Activated T-helper 17 cell treated with anti-CD3 and anti-CD28 coated beads, Interleukin-2, amount 50 U/mL, for 72 hours (primary cell): ENCODE measurements at places on chromosomes 6 and 20. TPM values are rescaled to one million over a fixed set of nuclear protein-coding genes. Genes with fewer than 3 reads are reported as not detected.

DNA sequence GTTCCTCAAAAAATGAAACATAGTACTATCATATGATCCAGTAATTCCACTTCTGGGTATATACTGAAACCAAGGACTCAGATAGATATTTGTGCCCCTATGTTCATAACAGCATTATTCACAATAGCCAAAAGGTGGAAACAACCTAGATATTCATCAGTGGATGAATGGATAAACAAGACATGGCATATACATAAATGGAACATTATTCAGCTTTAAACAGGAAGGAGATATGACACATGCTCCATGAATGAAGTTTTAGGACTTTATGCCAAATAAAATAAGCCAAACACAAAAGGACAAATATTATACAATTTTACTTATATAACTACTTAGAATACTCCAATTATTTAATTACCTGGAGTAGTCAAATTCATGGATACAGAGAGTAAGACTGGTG is 16.4 kb downstream of the PLCB1 start:
- no peak overlapping the region for H3K4me3 ChIP-seq
- no peaks in the 10 kb centered on the region for H3K36me3 ChIP-seq
- ATAC-seq, result no peak
- H3K27me3 ChIP-seq, result no peaks in the 10 kb centered on the region
- no peak overlapping the region for H3K27ac ChIP-seq

GRCh38 chr6:92267335-92267734 is 1152.0 kb downstream of the EPHA7 start:
- H3K36me3 ChIP-seq, result no peaks in the 10 kb centered on the region
- ATAC-seq, result no peak
- no peaks in the 10 kb centered on the region for H3K27me3 ChIP-seq
- no peak overlapping the region for H3K27ac ChIP-seq
- no peaks in the 10 kb centered on the region for H3K4me1 ChIP-seq

GRCh38 chr6:145405006-145405551 is 330.2 kb downstream of the EPM2A start:
- no peaks in the 10 kb centered on the region for H3K4me1 ChIP-seq
- H3K36me3 ChIP-seq, result no peaks in the 10 kb centered on the region
- no peak for ATAC-seq
- peaks cover 8% of the 10 kb centered on the region for H3K27me3 ChIP-seq

DNA sequence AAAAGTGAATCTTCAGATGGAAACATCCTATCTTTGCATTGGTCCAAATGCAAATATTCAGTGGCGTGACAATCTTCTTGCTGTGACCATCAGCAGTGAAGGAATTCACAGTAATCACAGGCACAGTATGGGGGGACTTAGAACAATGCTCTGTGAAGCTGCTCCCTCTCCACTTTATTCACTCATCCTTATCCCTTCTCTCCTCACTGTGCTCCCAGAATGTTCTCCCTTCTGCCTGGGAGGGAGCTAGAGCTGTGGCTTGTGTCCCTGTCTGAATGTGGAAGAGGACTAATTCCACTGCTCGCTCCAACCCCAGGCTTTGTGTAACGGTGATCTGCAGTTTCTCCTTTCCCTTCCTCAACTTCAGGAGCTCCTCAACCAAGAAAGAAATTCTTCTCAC is 243.7 kb downstream of the ALDH8A1 start:
- H3K4me3 ChIP-seq, result no peak overlapping the region
- peaks cover 24% of the 10 kb centered on the region for H3K27me3 ChIP-seq
- no peak for ATAC-seq
- no peaks in the 10 kb centered on the region for H3K36me3 ChIP-seq

DNA sequence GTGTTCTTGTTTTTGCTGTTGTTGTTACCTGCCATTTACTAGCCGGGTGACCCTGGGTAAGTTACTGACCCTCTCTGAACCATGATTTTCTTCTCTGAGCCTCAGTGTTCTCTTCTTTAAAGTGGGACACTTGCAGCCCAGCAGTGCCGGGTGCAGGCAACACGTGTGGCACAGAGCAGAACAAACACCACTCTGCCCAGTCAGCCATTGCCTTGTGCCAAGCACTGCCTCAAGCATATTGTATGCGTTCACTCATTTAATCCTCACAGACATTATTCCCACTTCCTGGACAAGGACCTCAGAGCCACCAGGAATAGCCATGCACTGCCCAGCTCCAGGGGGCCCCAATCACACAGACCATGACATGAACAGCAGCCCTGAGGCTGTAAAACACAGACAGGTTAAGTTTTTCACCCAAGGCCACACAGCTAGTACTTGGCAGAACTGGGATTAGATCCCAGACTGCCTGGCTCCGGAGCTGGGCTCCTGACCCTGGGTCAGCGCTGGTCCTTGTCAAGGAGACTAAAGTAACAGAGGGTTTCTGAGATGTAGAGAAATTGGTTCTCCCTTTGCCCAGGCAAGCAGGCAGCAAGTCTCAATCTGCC is 74.0 kb upstream of the PTPN1 start:
- H3K27me3 ChIP-seq, result peaks cover 5% of the 10 kb centered on the region
- no peak overlapping the region for H3K4me3 ChIP-seq
- no peak for ATAC-seq
- H3K36me3 ChIP-seq, result no peaks in the 10 kb centered on the region
- peaks cover 16% of the 10 kb centered on the region for H3K4me1 ChIP-seq
- no peak overlapping the region for H3K27ac ChIP-seq

DNA sequence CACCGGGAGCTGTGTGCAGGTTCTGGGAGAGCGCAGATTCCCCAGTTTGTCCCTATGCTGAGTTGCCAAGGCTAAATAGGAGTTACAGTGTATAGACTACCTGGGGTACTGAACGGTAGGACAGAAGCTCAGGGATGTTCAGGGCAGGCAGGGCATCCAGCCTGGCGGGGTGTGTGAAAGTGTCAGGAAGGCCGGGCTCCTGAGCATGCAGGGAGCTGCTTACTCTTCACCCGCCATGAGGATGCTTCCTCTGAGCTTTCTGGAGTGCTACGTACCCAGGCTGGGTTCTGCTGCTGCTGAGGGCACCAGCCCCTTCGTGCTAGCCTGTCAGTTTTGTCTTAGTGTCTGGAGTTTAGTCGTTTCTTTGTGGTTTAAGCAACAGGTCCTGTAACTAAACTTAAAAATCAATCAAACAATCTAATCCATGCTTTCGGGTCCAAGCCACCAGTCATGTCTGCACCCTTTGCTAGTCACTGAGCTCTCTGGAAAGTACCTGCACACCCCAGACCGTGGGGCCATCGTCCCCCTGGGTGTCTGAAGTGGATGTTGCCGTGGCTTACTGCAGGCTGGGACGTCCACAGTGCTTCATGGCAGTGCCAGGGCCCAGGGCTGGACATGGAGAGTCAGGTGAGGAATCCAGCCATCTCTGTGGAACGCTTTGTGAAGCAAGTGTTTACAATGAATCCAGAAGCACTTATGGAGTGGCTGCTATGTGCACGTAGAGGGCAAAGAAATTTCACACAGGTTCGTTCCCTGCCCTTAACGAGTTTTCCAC is 220.3 kb upstream of the SNX9 start:
- H3K4me3 ChIP-seq, result no peak overlapping the region
- no peak for ATAC-seq
- no peaks in the 10 kb centered on the region for H3K36me3 ChIP-seq
- H3K4me1 ChIP-seq, result peaks cover 4% of the 10 kb centered on the region

DNA sequence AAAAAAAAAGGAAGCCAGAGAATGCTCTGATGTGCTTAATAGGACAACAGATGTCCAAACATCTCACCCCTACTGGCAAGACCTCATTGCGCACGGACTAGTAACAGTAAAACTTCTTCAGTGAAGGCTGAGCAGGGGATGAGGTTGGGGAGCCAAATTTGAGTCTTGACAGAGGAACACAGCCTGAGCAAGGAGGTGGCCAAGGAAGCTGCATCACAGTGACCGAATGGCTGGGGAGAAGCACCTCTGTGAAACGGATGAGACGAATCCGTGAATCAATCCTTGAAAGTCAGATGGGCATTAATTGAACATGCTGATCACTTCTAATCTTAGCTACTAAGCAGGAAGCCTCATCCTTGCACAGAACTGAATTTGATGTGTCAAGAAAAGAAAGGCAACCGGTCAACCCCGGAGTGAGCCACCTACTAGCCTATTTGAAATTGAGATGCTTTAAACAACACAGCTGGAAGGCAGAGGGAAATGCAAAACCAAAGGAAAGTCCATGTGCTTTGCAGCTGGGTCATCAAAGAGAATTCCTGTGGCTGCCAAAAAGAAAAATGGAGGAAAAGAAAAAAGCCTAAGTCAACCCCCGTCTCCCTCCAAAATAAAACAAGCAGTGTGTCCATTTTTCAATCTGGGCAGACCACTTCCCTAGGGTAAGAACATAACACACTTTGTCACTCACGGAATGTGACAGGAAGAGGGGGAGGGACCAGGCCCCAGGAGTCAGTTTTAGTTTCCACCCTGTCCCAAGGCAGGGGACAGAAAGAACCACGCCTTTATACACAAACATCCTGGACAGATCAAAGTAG is 29.5 kb downstream of the PXDC1 start:
- no peak overlapping the region for H3K4me3 ChIP-seq
- peaks cover 4% of the 10 kb centered on the region for H3K4me1 ChIP-seq
- H3K36me3 ChIP-seq, result peaks cover 24% of the 10 kb centered on the region
- no peaks in the 10 kb centered on the region for H3K27me3 ChIP-seq

DNA sequence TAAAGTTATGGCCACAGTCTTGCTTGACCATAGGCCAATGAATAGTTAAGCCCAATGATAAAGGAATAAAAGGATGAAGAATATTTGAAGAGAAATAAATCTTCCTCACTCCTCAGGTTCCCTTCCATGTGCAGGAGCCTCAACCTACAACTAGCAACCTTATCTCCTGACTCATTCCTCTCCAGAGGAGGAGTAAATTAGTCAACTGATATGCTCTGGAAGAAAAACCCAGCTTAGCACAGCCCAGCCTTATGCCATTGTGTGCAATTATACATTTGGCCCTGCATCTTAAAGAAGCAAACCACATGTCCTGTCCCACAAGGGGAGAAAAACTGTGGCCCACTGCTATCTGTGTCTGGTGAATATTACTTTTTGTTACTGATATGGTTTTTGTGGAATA is 82.1 kb downstream of the PHIP start:
- peaks cover 4% of the 10 kb centered on the region for H3K4me1 ChIP-seq
- no peaks in the 10 kb centered on the region for H3K27me3 ChIP-seq
- H3K27ac ChIP-seq, result no peak overlapping the region
- peak; percentile 16 for ATAC-seq
- H3K4me3 ChIP-seq, result no peak overlapping the region
- peaks cover 96% of the 10 kb centered on the region for H3K36me3 ChIP-seq

- H3K4me1 ChIP-seq, result peaks cover 12% of the 10 kb centered on the region
- no peak overlapping the region for H3K4me3 ChIP-seq
Measured at GRCh38 chr6:134397676-134398075, 79.8 kb upstream of the SGK1 start.

- no peak for ATAC-seq
- H3K4me1 ChIP-seq, result no peaks in the 10 kb centered on the region
- H3K36me3 ChIP-seq, result no peaks in the 10 kb centered on the region
- no peak overlapping the region for H3K4me3 ChIP-seq
- H3K27me3 ChIP-seq, result peaks cover 3% of the 10 kb centered on the region
Measured at GRCh38 chr20:36115925-36116324, 38.6 kb upstream of the EPB41L1 start.

- H3K27ac ChIP-seq, result no peak overlapping the region
- ATAC-seq, result no peak
- no peak overlapping the region for H3K4me3 ChIP-seq
- H3K27me3 ChIP-seq, result peaks cover 3% of the 10 kb centered on the region
- no peaks in the 10 kb centered on the region for H3K4me1 ChIP-seq
Measured at GRCh38 chr20:59994697-59995122, 36.5 kb downstream of the CDH26 start.

- no peak overlapping the region for H3K4me3 ChIP-seq
- H3K27me3 ChIP-seq, result peaks cover 8% of the 10 kb centered on the region
- ATAC-seq, result no peak
- H3K27ac ChIP-seq, result no peak overlapping the region
Measured at GRCh38 chr6:127160484-127160883, 42.0 kb downstream of the RSPO3 start.

DNA sequence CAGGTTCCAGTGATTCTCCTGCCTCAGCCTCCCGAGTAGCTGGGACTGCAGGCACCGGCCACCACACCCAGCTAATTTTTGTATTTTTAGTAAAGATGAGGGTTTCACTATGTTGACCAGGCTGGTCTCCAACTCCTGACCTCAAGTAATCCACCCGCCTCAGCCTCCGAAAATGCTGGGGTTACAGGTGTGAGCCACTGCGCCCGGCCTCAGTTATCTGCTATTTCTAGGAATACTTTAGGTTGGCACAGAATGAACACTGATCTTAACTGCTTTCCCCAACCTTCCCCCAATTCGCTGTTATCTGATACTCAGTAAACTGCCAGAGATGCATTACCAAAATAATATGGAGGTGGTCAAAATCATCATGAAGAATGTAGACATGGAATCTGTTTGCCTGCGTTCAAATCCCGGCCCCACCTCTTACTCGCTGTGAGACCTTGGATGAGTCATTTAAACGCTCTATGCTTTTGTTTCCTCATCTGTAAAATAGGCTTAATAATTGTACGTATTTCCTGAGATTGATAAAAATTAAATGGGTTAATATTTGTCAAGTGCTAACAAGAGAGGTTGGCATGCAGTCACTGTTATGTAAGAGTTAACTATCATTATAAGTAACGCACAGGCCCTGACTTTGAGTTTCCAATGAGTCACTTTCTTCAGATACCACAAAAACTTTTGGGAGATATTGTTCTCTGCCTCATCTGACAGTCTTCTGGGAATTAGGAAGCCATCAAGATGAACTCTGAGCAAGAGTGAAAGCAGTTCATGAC is 44.5 kb upstream of the NCOA3 start:
- H3K4me1 ChIP-seq, result peaks cover 24% of the 10 kb centered on the region
- H3K4me3 ChIP-seq, result peak overlapping the region; percentile 53
- H3K27ac ChIP-seq, result peak overlapping the region; percentile 89
- ATAC-seq, result peak; percentile 83
- H3K36me3 ChIP-seq, result no peaks in the 10 kb centered on the region

- no peak overlapping the region for H3K4me3 ChIP-seq
- peaks cover 4% of the 10 kb centered on the region for H3K36me3 ChIP-seq
- H3K27me3 ChIP-seq, result no peaks in the 10 kb centered on the region
- H3K27ac ChIP-seq, result no peak overlapping the region
- ATAC-seq, result no peak
- H3K4me1 ChIP-seq, result peaks cover 18% of the 10 kb centered on the region
Measured at GRCh38 chr6:34385793-34386195, 6.7 kb downstream of the NUDT3 start.

DNA sequence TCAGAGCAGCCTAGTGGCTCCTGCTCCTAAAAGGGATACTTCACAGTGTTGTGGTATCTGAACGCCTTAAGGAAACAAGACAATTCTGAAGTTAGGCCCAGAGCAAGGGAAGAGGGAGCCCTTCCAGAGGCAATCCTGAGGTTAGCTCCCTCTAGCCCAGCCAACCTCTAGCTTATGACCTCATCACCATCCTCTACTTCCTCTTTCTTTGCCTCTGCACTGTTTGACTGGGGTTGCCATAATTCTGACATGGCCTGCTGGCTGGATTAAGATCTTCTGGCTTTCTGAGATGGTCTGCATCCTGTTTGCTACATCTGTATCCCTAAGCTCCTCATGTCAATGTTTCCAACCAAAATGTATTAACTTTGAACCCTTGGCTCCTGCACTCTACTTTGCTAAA is 23.3 kb upstream of the BMP2 start:
- no peaks in the 10 kb centered on the region for H3K27me3 ChIP-seq
- no peaks in the 10 kb centered on the region for H3K4me1 ChIP-seq
- ATAC-seq, result no peak
- H3K27ac ChIP-seq, result no peak overlapping the region
- no peaks in the 10 kb centered on the region for H3K36me3 ChIP-seq
- no peak overlapping the region for H3K4me3 ChIP-seq

Gene TRPC4AP
- total RNA-seq, result 54.3 TPM

Gene GGTLC1
- not detected for total RNA-seq

Gene SLC22A3
- not detected for total RNA-seq

Gene KHDC1L
- total RNA-seq, result not detected

Gene IPCEF1
- 15.6 TPM for total RNA-seq

Gene SPTLC3
- total RNA-seq, result not detected

Gene NRSN1
- total RNA-seq, result not detected

Gene HLA-DMB
- 2.7 TPM for total RNA-seq
